ENCODE measurements at places on chromosomes 12 and 14.

DNA sequence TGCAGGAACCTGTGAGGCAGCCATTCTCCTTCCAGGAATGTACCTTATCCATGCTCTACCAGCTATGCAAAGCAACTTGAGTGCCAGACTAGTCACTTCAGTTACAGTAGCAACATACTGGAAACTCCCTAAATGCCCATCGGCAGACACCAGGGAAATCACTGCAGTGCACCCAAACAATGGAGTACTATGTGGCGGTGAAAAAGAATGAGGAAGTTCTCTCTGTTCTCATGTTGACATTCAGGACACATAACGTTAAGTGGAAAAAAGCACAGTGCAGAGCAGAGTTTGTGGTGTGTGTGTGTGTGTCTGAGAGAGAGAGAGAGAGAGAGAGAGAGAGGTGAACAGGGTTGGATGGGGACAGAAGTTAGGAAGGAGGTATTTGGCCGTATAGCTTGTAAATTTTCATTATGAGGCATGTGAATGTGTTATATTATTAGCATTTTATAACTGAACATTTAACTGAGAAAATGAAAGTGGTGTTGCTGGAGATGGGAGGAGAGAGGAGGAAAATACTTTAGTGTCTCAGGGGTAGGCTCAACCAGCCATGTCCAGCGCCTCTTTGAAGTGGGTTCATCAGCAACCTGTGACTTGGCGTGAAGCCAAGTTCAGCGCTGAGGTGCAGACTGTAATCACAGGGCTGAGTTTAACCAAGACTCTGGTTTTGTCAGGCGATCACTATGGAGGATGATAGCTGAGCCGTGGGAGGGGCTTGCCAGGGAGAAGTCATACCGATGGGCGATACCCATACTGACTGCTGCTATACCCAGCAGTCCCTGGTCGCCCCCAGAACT is 17.3 kb downstream of the TNFAIP2 start:
- no peak for DNase-seq

DNA sequence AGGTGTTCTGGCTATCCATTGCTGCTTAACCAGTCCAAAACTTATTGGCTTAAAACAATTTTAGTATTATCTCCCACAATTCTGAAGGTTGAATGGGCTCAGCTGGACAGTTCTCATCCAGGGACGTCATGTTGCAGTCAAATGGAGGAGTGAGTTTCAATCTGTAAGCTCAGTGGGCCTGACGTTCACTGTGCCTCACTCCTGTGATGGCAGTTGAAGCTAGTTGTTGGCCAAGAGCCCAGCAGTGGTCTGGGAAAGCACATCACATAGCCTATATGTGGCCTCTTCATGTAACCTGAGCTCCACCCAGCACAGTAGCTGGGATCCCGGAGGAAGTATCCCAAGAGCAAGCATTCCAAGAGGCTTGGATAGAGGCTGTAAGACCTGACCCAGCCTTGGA is 40.6 kb upstream of the CDKN3 start:
- DNase-seq = no peak

- DNase-seq = no peak
These were observed 1.9 kb upstream of the KRT18 start for GRCh38 chr12:52946797-52947547.

- DNase-seq = no peak
These were observed 814.4 kb downstream of the FSCB start for GRCh38 chr14:43692706-43693105.

DNA sequence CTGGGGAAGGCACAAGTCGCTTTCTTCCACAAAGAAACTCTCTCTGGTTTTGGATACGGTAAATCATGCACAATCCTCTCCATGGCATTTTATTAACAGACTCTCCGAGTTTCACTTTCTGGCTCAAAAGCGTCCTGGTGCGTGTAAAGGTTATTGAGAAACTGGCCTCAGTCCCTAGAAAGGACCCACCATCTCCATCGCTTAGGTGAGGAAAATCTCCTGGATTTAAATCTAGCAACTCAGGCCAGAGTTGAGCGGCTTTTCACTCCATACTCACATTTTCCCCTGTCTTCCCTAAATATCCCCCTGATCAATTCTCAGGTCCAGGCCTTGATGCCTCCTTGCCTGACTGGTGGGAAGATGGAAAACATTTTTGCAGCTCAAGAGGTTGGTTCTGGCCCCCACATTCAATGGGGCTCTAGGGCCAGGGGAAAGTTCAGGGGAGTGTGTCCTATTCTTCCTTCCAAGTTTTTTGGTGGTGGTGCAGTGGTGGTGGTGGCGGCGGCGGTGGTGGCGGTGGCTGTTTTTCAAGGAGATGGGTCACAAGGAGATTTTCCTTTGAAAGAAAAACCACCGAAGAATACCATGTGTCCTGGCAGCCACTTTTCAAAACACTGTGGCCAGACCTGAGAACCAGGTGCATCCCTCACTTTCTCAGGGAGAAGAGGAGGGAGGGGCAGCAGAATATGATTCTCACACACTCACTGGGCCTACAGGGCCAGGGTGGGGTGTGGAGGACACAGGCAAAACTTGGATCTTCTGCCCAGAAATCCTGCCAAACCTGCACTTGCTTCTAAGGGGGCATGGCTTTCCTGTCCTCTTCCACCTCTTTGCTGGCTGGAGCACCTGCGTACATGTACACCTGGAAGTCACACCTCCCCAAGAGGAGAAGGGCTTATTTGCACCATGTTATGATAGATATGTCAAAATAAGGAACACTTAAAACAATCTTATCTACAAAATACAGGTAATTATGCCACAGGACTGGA is 46.7 kb upstream of the PNMA1 start:
- peak; percentile 65 for DNase-seq

- no peak for DNase-seq
These were observed 9.7 kb downstream of the SLC25A47 start for GRCh38 chr14:100332797-100333196.

GRCh38 chr14:71555654-71556559 is 376.3 kb upstream of the RGS6 start:
- DNase-seq = peak; percentile 72

- no peak for DNase-seq
These were observed 40.5 kb upstream of the TBC1D15 start for GRCh38 chr12:71799106-71799505.

DNA sequence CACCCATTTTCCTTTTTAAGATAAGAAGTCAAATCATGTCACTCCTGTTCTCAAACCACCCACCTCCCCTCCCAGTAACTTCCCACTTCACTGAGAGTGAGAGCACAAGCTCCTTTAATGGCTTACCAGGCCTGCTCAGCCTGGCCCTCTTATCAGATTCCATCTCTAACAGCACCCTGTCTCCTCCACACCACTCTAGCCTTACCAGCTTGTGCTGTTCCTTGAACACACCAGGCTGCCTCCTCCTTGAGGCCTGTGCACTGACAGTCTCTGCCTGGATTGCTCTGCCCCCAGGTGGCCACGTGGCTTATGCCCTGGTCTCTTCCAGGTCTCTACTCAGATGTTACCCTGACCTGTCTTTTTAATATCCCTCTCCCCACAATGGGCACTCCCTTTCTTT is 40.1 kb upstream of the EVL start:
- no peak for DNase-seq

DNA sequence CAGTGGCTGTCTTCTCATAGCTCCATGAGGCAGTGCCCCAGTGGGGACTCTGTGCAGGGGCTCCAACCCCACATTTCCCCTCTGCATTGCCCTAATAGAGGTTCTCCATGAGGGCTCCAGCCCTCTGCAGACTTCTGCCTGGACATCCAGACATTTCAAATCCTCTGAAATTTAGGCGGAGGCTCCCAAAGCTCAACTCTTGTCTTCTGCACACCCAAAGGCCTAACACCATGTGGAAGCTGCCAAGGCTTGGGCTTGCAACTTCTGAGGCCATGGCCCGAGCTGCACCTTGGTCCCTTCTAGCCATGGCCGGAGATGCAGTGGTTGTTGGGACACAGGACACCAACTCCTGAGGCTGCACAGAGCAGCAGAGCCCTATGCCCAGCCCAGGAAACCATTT is 20.5 kb upstream of the PPP2R5C start:
- DNase-seq = no peak

DNA sequence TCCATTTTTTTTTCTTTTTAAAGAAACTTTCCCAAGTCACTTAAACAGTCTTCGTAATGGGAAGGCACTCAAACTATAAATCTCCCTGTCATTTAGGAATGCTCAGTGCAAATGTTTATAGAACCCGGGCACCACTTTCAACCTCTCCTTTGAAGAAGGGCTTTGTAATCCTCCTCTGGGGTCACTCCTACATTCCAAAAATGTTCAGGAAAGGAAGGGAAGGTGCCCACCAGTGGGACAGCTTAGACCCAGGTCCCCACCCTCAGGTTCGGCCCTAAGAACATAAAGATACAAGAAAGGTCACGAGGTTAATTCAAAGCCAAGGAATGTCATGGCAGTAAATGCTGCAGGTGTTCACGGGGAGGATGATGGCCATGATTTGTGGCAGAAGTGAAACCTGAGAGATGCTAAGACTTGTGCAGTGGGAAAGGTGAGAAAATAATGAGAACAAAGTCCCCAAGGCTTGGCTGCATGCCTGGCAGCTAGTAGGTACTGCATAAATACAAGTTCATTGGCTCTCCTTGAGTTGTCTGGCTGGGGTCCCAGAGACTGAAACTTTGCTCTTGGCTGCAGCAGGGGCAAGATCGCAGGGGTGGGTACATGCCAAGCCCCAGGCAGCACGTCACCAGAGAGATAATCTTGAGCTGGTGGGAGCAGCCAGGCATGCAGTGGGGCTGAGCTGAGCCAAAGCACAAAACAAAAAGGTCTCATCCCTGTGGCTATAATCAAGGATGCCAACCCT is 21.1 kb downstream of the KRT18 start:
- no peak for DNase-seq

- no peak for DNase-seq
These were observed 5.9 kb downstream of the OAS3 start for GRCh38 chr12:112944024-112944690.

GRCh38 chr12:92143686-92144630 is 1.7 kb downstream of the BTG1 start:
- DNase-seq = peak; percentile 70

- no peak for DNase-seq
These were observed 398.1 kb downstream of the ZFP36L1 start for GRCh38 chr14:68394764-68395143.

DNA sequence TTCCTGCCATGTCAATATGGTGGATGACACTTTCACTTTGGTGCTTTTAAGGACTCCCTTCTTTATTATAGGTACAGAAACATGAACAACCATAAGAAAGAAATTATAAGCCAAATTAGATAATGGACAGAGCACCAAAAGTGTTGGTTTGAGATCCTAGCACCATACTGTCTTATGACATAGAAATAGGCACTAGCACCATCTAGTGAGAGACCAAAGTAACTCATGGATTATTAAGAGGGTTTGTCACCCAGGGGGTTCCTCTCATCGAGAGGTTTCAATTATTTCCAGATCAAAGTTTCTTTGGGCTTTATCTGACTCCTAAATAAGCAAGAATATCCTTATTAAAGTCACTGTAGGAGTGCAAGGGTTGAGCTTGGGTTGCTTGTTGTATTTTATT is 153.0 kb upstream of the DIO2 start:
- DNase-seq = no peak

GRCh38 chr12:57112492-57113294 is 1.5 kb upstream of the STAT6 start:
- DNase-seq = no peak

DNA sequence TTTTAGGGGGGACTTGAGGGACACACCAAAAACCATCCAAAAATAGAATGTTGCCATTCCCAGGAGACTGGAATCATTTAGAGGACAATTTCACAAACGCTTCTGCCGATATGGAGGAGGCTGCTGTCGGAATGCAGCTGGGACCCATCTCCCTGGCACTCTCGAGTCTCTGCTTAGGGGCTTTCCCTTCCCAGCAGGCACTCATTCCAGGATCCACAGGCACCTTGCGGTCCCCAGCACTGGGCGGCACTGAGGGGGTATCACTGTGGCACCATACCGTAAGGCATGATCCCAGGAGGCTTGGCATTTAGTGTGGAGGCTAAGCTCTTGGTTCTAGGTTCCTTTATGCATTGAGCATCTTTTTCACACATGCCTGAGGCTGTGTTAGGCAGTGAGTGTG is 36.6 kb upstream of the LTBP2 start:
- no peak for DNase-seq

DNA sequence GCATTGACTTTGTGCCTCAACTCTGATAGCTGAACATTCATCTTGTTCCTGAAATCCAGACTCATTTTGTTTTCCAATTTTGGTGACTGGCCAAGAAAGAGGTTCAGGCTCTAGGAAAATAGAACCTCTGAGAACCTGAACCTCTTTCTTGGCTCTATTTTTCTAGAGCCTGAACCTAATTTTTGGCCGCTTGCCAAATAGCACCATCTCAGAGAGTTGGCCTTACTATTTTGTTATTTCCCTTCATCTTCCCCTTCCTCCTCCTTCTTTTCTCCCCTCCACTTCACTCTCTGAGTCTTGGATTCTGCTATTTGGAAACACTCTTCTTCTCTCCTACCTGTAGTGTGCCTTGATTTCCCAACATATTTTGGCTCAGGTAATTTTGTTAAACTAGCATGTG is 114.4 kb upstream of the CNTN1 start:
- no peak for DNase-seq

DNA sequence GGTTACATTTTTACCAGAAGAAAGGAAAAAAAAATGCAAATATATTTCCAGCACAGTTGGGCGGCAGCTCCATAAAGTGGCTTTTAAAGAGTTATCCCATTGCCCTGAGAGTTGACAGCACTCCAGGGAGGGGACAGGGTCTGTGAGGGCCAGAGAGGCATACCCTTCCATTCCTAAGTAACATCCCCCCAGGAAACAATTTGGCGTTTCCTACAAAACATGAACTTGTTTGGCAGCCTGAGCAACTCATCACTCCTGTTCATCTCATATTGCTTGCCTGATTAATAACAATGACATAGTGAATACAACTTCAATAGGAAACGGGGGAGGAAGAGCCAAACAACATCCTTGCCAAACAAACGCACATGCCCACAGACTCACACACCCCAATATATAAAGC is 23.3 kb downstream of the TC2N start:
- no peak for DNase-seq

- DNase-seq = no peak
These were observed 126.7 kb upstream of the AEBP2 start for GRCh38 chr12:19312637-19313036.

DNA sequence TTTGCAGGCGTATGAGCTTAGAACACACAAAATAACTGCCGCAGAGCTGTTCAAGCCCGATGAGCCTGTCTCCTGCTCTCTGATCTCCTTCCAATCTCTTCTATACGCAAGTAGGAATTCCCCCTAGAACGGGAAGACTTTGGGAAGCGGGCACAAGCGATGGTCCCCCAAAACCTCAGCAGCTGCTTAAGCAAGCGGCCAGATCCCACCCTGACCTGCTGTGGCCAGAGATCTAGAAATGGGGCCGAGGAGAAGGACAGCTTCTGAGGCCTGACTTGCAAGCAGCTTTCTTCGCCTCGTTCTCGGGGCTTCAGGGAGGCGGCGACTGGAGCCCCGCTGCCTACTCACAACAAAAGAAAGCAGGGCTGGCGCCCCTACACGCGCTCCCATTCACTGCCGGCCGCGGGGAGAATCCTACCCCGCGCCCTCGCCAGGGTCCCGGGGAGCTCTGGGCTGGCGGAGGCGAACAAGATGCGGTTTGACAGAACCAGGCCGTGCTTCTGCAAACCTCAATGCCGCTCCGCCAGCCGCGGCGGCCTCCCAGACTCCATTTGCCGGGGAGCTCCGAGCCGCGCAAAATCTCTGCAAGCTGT is 922 bp downstream of the TBX5 start:
- DNase-seq = no peak
